ENCODE measurements at places on chromosomes 16 and 17.
A peak's percentile ranks its signal among the peaks of the same experiment; 100 is the strongest.

DNA sequence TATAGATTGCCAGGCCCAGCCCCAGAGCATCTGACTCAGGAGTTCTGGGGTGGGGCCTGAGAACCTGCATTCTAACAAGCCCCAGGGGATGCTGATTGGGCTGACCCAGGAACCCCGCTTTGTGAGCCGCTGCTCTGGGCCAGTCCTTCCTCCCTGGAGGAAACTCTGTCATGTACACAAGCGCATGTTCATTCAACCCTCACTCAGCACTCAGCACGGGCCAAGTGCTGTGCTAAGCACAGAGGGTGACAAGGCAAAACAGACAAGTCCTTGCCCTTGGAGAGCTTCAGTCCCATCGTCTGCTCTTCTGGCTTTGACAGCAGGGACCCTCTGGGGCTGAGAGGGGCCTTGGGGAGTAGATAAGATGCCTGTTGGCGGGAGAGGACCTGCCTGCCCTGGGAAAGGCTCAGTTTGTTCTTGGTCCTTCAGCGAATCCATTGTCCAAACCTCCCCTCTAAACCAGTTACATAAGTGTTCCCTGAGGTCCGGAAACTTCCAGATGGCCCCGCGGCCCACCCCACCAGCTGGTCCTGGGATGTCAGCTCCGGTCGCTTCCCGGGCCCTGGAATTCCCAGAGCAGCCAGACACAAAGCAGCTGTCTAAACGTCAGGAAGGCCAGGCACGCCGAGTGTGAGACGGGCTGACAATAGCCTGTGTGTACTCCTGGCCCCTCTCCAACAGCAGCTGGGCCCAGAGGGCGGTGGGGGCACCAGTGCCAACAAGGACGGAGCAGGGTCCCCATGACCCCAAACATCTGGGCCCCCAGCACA lies 88.8 kb downstream of the ZDHHC7 start:
- DNase-seq, result no peak

GRCh38 chr17:76150712-76151622 lies 9.9 kb upstream of the FOXJ1 start:
- no peak for DNase-seq

DNA sequence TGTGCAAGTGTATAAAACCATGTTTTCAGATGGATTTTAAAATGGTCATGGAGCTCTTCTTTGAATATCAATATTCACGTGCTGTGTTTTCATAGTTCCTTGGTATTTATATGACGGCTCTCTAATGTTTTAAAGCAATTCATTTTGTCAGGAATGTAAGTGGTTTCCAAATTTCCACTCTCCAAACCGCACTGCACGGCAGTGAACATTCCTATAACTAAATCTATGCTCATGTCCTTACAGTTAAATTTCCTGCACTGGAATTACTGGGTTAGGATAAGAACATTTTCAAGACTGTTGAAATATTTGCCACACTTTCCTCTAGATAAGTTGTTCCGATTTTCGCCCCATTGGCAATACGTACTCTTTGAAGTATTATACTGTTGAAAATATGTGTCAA lies 398.9 kb downstream of the PMP22 start:
- no peak for DNase-seq

DNA sequence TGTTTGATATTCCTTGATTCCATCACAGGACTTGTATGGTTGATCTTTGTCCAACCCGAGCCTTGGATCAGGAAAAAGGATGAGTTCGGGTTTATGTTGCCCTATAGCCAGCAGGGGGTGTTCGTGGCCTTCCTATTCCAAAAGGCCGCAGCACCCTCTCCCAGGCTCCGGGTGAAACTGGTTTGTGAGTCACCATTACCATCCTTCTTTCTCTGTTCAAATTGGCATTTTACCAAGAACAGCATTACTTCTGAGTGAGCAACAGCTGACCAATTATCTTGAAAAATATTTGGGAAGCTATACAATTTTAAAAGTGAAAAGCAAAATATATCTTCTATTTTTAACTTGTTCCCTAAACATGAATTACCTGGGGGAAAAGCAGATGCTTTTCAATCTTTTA lies 24.3 kb upstream of the KRT20 start:
- DNase-seq, result peak; percentile 70

DNA sequence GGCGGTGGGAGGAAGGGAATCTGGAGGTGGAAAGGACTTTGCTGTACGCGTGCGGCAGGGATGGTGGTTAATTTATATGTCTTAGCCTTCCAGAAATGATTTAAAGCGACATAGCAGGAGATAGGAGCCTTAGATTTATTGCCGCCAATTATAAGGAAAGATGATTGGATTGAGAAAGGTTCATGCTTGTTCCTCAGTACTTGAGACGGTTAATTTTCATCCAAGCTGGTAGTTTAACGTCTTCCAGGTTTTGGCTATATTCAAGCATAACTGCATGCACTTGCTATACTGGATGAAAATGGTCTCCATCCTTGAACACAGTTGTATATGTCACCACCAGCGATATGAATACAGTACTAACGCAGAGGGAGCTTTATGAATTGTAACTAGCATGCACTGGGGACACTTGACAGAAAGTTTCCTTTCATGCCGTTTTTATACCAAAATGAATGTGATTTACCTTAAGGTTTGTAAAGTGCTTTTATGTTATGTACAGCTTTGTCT lies 610 bp upstream of the PEX12 start:
- no peak for DNase-seq

DNA sequence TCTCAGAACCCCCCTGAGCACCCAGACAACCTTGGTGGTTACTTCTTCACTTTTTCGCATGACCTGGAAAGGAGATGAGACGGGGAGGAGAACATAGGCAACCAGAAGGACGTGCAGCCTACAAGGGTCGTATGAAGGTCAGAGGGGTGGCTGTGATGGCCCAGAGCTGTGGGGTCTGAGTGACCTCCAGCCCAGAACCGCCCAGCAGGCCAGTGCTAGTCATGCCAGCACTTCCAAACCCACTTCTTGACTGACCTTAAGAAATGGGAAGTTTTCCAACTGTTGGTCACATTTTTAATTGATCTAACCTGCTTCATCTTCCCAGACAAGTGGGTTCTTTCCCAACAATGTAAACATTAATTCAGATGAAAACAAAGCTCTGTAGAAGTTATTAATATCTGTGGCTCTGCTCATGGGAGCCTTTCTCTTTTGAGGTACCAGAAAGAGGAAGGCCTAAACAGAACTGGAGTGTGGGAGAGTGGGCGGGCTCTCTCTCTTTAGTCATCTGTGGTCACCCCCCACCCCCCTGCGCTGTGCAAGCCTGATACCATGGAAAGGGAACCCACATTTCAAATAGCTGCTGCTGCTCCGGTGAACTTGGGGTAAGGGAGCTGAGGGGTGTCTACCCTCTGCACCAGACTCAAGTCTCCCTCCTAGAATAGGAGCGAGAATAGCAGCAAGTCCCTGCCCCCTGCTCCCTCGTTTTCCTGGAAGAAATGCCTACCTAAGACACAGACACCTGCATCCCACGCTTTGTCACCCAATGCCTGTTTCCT lies 101.6 kb downstream of the RAB11FIP4 start:
- DNase-seq, result peak; percentile 71

DNA sequence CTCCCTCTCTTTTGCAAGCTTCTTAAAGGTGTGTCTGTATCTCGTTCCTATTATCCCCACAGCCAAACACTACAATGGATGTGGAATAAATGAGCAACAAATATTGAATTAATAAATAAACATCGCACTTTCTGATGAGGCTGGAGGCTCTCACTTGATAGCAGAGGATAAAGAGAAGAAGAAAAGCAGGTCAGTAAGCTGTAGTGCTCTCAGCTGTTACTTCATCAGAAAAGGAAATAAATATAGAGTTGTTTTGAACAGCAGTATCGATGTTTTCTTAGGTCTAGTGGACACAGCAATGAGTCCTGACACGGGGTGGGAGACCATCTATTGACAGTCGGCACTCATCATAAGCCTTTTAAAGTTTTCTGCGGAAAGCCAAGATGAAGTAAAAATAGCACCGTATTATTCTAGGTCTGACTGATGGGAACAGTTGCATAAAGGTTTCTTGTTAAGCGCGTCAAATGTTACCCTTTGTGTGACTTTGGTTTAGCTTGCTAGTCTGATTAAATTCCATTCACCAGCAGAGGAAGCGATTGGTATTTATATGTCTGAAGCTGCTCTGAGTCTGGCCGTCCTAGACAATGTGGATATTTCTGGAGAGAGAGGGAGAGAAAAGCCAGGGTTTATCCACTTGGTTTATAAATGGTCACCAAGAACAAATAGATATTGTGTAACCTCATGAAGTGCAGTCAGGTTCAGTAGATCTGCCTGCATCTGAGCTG lies 646.1 kb downstream of the CDH11 start:
- no peak for DNase-seq

- DNase-seq, result no peak
Observed at GRCh38 chr17:73318836-73319235, 7.0 kb upstream of the CDC42EP4 start.

- no peak for DNase-seq
Observed at GRCh38 chr16:66070140-66070917, 296.2 kb upstream of the CDH5 start.

GRCh38 chr17:30927756-30928155 lies 6.0 kb downstream of the ADAP2 start:
- DNase-seq, result no peak

DNA sequence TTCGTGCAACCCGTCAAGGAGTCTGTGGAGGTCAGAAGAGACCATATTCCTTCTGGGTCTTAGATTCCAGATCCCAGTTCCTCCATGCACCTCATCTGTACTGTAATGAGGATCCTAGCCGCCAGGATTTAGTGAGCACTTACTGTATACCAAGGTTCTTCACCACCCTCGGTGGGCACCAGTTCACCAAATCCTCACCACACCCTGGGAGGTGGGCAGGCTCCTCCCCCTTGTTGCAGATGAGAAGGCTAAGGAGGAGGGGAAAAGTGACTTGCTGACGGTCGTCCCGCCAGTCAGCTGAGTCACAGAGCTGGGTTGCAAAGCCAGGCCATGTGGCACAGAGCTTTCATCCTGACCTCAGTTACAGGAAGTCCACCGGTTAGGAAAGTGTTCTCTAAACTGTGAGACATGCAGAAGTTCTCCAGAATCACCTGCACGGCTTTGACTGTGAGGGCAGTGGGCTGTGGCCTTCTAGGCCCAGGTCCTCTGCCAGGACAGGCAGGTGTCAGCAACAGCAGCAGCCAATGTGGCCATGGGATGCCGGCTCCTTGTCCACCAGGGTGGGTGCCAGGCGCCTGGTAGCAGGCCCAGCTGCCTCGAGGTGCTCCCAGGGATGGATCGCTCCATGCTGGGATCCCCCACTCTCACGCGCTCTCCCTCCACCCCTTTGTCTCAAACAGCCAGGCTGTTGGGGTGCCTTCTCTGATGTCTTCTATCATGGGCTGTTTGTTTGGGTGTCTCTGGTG lies 240.3 kb upstream of the GSE1 start:
- peak; percentile 40 for DNase-seq

DNA sequence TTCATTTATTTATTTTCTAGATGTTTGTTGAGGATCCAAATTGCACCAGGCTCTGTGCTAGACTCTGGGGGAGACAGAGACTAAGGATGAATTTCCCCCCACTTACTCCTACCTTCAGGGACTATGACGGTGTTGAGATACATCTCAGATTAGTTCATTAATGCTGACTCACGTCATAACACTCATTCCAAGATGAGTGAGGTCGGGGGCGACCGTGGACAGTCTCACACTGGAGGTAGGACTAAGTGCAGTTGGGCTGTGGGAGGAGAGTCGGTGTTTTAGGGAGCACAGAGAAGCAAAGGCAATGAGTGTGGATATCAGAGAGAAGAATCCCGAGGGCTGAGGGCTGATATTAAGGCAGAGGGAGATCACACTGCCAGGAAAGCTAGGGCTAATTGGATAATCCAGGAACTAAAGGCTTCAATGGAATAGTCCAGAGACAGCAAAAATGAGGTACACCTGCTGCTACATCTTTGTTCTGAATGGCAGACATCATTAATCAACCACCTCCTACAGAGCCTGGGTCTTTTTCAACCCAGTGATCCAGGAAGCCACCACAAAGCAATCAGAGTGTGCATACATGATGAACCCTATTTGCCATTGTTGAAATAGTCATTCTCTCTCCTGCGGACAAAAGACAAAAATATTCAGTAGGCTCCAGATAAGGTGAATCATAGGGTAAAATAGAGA lies 38.6 kb upstream of the CACNG4 start:
- DNase-seq, result no peak

GRCh38 chr17:7857713-7858521 lies at the start of gene CYB5D1:
Gene CYB5D1, plus strand, starts transcription at chr17:7858003. Its CDS starts 132 bp downstream, at chr17:7858135.
- DNase-seq, result peak; percentile 94

- DNase-seq, result no peak
Observed at GRCh38 chr17:52157603-52158449, 688 bp downstream of the CA10 start.

DNA sequence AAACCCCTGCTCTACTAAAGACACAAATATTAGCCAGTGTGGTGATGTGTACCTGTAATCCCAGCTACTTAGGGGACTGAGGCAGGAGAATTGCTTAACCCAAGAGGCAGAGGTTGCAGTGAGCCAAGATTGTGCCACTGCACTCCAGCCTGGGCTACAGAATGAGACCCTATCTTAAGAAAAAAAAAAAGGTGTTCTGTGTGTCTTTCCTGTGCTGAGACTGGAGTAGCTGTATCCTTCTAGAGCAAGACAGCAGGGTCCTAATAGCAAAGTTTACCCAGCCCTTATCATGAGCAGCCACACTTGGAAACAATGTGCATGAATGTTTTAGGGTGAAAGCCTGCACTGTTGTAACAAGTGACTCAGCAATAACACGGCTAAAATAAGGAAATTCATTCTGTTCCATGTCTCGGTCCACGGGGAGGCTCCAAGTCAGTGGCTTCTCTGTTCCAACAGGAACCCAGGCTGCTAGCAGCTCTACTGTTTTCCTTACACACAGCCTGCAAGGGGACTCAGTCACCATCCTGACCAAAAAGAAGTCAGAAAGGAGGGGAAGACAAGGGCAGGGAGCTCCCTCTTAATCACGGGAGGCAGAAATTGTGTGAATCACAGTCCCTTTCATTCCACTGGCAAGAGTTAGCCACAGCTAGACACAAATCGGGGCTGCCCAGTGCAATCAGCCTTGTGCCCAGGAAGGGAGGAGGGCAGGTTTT lies 7.1 kb upstream of the SLC5A11 start:
- no peak for DNase-seq

DNA sequence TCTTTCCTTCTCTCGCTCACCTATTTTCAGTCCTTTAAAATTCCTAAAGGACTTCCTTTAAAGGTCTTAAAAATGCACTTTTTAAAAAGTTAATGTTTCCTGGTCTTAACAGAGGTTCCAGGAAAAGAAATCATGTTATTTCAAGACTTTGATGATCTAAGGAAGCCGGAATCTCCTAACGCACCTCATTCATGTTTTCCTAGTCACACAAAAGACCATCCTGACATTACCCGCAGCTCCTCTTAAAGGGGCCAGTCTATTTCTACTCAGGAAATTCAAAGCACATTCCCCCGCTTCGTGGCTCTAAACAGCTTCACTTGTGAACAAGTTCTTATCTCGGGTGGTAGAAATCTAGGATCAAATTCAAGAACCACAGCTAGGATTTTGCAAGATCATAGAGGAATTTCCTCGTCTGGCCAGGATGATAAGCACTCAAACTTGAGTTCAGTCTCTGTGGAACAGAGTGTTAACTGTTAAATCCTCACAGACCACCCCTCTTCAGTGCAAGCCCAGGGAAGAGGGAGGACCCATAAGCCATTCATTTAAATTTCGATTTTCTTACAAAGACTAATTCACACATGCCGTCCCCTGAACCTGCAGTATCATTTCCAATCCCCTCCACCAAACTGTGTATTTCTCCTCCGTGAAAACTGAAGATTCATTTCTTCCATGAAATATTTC lies 137.1 kb upstream of the AXIN2 start:
- DNase-seq, result no peak

GRCh38 chr16:87230571-87230970 lies 86.6 kb downstream of the C16orf95 start:
- no peak for DNase-seq

GRCh38 chr17:63629627-63630026 lies 7.4 kb downstream of the MAP3K3 start:
- no peak for DNase-seq
